ENCODE measurements at places on chromosomes 5 and 9. TPM values are rescaled to one million over a fixed set of nuclear protein-coding genes. Genes with fewer than 3 reads are reported as not detected.

- no peak for DNase-seq
Measured at GRCh38 chr5:63961125-63961597, 1.1 kb downstream of the HTR1A start.

DNA sequence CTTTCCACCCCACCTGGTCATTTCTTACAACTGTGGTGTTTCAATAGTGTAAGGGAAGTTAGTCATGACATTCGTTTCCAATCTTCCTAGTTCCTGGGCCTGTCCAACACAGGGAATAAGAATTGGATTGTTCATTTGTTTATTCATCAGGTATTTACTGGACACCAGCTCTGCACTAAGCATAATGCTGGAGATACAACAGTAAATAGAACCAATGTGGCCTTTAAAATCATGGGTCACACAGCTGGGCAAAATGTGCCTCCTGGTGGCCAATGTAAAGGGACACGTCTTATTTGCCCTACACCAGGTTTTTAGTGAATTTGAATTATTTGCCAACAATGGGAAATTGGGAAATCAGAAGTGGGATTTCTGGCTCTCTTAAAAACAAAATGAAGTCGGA lies 10.4 kb downstream of the ABLIM3 start:
- no peak for DNase-seq

DNA sequence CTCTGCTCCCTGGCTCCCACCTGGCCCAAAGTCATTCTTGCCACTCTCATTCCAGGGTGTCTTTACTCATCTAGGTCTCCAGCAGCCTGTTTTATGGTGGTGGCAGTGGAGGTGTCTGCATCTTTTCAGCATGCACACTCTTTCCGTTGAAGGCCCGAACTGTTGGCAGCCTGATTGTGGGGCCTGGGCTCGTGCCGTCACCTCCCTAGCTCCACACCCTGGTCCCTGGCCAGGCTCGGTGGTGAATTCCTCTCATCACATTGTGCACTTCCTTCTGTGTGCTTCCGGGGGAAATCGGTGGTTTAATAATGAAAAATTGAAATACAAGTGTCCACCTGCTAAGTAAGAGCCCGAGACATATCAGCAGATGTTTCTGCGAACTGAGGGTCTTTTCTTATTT lies 214.3 kb downstream of the TRIO start:
- DNase-seq: no peak

GRCh38 chr5:32961059-32961415 lies 249.9 kb downstream of the NPR3 start:
- DNase-seq: no peak

ASS1 gene
- 40.3 TPM for total RNA-seq

- no peak for DNase-seq
Measured at GRCh38 chr5:149702934-149703646, 27.0 kb upstream of the PPARGC1B start.

- no peak for DNase-seq
Measured at GRCh38 chr5:154971501-154971900, 30.6 kb downstream of the MRPL22 start.

RNF183 gene
- total RNA-seq: 1.5 TPM

- no peak for DNase-seq
Measured at GRCh38 chr9:85502815-85503655, 238.7 kb downstream of the AGTPBP1 start.

IFNA2 gene
- total RNA-seq: not detected

GRCh38 chr5:111697215-111697614 lies 59.8 kb downstream of the NREP start:
- DNase-seq: no peak

GRCh38 chr9:99419070-99419469 lies 197.0 kb downstream of the SEC61B start:
- DNase-seq: no peak

DNA sequence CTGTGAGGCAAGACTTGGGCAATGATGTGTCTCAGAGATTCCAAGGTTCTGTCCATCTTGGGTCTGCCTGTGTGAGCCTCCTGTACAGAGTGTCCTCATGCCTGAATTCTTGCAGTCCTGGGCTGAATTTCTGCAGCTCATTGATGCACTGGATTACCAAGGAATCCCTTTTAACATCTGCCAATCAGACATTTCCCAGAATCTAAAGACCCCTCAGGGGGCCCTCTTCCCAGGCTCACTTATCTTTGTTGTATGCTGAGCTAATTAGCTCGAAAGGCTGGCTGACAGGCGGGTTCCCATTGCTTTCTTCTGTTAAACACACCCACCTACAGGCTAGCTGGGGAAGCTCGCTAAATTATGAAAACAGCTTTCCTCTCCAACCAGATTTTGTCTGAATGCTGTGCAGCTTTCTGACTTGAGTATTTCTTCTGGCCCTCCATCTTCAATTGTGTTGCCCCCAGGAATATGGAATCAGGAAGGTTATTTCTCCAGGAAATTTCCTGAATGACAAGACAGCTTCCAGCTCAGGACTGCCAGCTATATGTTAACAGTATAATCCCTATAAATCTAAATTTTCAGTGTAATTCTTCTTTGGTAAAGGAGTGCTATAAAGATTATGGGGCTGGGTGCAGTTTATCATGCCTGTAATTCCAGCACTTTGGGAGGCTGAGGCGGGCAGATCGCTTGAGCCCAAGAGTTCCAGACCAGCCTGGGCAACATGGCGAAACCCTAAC lies at the start of gene LIX1:
Gene LIX1 (minus strand): TSS at position 91 of the 734 bp plus-strand sequence. CDS start 35 bp downstream, at position 56.
- peak; percentile 45 for DNase-seq

TEX10 gene
- 15.3 TPM for total RNA-seq

DNA sequence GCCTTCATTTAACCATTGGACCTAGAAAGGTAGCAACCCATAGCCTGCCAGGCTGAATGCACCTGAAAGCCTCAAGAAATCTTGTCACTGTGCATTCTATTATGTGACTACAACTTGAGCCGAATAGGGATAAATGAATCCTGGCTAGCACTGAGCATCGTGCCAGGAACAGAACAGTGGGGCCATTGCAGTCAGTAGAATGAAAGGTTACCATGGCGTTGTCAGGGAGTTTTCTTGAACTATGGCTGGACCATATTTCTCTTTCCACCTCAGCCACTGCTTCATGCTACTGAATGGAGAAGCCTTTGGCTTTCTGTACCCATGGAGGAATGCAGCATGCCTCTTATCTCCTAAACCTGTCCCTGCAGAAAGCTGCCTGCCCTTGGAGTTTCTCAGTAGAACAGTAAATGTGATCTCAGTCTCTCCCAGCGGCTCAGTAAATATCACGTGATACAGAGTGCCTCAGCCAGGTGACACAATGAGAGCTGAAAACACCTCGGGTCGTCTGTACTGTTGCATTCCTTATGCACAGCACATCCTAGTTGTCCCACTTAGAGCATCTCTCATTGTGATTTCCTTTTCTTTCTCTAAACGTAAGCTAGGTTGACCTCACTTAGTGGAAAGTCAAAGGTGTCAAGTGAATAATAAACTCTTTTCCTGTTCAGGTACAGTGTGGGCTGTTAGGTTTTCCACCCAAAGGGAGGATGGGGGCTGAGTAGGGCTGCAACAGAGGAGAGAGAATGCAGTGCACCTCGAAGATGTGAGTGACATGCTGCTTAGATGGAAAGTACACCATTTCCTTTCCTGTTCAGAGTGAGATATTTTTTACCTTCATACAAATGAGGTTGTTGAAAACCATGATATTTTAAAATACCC lies 115.3 kb downstream of the MACIR start:
- no peak for DNase-seq

DNA sequence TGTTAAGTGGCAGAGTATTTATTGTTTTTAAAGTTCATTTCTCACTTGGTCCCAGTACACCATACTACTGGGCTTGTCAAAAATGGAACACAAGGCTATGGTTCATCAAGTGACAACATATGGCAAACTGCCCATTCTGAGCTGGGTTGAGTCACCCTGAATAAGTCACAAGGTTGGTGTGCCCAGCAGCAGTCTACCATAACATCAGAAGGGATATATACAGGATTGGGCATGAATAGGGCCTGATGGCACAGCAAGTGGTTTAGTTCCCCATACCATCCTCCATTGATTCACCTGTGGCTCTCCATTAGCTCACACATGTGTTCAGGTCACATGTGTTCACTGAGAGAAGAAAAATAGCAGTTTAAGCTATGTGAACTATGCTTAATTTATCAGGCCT lies 249.8 kb upstream of the PRDM9 start:
- DNase-seq: no peak

DNA sequence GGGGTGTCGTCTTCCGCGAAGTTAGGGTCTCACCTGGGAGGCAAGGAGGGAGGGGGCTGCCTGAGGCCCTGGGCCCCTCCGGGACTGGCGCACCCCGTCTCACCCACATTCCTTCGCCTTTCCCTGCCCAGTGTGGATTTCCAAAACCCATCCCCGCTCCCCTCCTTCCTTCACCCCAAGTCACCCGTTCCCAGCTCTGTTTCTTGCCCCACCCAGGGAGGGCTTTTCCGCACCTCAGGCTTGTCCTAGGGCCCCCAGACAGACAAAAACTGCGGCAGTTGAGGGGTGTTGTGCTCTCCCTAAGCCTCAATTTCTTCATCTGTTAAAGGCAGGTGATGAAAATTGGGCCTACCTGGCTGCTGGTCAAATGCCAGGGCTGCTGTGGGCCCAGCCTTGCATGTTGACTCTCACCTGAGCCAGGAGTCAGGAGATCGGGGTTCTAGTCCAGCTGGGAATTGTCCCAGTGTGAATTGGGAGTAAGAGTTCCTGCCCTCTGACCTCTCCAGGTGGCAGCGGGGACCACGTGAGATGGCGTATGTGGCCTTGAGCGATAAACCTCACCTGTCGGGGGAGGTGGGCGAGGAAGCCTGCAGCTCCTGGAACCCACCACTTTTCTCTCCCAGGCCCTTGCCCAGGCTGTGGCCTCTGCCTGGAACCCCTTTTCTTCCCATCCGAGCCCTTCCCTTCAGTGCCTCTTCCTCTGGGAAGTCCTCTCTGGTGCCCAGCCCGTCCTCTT lies 143.4 kb upstream of the IER5L start:
- no peak for DNase-seq

MEIKIN gene
- not detected for total RNA-seq

ELP1 gene
- 12.8 TPM for total RNA-seq

DNA sequence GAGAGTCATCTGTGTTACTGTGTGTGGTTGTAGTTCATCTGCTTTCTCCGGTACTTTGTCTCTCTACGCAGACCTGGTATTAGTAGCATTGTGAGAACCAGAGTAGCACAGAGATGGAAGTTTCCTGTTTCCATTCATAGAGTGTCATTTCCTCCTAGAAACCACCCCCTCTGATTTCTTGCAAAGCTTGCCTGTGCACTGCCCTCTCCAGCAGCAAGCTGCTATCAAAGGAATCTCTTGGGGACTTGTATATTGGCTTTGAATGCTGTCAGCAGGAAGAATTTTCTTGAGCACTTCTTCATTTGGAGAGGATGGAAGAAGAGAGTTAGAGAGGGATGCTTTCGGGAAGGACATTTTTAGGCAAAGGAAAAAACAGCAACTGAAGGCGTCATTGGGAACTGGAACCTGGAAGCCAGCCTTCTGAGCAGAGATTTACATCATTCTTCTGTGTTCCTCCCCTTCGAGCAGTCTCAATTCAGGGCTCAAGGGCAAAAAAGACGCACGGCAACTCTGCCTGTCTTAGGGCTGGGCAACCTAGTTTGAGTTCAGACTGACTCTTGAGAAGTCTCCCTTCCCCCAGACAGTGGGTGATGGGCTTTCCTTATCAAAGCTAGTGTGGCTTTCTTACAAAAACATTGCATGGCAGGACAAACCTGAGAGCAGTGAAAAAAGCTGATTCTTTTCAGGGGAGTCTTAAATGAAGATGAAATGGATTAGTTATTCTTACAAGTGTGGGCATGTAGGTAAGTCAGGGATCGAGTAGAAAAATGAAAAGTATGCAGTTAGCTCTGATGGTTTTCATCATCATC lies 226.3 kb downstream of the AOPEP start:
- no peak for DNase-seq

DNA sequence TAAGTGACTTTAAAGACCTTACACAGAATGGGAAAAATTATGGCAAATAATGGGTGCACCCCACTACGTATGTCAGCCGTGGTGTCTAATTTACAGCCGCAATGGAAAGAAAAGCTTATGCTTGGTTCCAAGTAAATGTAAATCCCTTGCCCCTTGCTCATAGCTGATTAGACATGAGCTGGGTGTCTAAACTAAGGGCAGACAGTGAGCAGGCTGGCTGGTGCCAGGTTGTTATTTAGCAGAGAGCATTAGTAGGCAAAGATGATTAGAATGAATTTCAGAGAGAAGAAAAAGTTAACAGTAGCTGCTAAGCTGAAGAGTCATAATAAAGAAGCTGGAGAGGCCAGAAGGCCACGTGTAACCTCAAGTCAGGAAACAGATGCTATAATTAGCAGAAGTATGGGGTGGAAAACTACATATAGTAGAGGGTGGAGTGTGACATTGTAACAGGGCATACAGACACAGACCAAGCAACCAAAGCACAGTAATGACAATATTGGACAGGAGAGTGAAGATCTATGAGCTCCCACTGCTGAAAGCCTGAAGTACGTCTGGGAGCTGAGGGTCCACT lies 257.7 kb downstream of the MCTP1 start:
- no peak for DNase-seq

- peak; percentile 46 for DNase-seq
Measured at GRCh38 chr9:35051069-35051967, 21.1 kb downstream of the VCP start.

RFX3 gene
- total RNA-seq: 10.1 TPM

DNA sequence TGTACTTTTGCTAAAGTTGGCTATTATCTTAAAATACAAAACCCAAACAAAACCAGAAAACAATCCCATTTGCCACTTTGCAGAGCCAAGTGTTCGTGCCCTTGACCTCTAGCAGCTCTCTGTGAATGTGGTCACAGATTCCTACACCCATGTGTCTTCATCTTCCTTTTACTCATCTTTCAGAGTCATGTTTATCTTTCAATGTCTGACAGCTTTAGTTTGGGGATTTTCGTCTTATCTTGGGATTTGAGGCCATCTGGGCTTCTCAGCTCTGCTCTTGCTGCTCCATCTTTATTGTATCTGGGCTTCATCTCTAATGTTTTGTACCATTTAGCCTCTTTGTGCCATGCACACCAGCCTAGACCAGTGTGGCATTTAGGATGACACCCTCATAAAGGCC lies 81.0 kb downstream of the DAPK1 start:
- no peak for DNase-seq

GRCh38 chr5:179824745-179825112 lies 4.0 kb downstream of the SQSTM1 start:
- DNase-seq: no peak

- no peak for DNase-seq
Measured at GRCh38 chr9:134405527-134405926, 79.3 kb downstream of the RXRA start.

DNA sequence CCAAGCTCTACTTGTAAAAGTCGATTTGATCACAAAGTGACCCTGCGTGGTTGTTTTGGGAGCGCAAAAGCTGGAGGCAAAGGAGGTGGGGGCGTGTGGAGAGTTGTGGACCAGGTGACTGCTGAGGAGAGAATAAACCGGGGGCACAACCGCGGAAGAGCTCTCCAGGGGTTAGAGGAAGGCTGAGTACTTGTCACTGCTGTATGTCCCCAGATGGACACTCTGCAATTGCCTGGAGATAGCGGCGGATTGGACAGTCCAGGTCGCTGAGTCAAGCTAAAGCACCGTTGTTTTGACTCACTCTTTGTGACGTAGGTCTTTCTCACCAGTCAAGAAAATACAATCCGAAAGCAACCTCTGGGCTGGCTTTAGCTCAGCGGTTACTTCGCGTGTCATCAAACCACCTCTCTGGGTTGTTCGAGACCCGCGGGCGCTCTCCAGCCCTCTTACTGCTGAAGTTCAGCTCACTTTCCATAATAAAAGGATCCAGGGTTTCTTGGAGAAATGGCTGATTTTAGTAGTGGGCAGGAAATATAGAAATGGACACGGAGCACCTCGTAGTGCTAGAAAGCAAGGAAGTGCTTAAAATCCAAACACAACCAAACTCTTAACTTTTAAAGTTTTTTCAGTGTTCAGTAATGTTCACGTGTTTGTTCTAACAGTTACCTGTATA lies 25.7 kb downstream of the ZMAT2 start:
- peak; percentile 89 for DNase-seq

- no peak for DNase-seq
Measured at GRCh38 chr9:93001031-93001430, 53.7 kb downstream of the FGD3 start.

CCDC192 gene
- total RNA-seq: 2.5 TPM

Data from Calu3 (cell line).